Caki2 (cell line): ENCODE measurements at places on chromosomes 4 and X. TPM values are rescaled to one million over a fixed set of nuclear protein-coding genes. Genes with fewer than 3 reads are reported as not detected.

DNA sequence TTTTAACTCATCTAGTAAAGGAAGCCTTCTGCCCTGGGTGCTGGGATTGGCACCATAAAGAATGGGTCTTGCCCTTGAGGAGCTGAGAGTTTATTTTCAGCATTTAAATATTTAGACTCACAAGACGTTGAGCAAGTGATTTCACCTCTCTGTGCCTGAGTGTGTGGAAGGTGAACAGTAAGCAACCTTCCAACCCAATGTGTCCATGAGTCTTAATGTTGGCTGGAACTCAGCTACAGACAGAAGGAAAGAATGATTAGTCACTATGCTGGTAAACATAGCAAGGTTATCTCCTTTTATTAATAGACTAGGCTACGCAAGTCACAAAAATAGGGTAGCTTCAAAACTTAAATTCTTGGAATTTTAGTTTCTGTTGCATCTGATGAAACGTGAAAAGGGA is 277.4 kb upstream of the GATB start:
- no peak for DNase-seq

Gene CLCN3
- total RNA-seq = 18.1 and 20.4 TPM in 2 replicates

DNA sequence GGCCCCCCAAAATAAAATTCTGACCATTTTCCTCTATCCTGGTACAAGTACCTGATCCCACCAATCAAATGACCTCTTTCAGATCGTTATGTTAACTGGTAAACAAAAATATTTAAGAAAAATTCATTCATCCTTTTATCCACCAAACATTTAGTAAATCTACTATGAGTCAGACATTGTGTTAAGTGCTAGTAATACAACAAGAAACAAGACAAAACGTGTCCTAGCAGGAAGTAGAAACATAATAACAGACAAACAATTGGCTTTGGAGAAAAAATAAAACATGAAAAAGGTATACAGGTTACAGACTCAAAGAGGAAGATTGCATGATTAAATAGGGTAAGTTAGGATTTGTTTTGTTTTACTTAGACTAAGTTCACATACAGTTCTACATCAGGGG is 43.7 kb downstream of the ANTXR2 start:
- no peak for DNase-seq

Gene PDLIM3
- 5.6 and 11.3 TPM in 2 replicates for total RNA-seq

DNA sequence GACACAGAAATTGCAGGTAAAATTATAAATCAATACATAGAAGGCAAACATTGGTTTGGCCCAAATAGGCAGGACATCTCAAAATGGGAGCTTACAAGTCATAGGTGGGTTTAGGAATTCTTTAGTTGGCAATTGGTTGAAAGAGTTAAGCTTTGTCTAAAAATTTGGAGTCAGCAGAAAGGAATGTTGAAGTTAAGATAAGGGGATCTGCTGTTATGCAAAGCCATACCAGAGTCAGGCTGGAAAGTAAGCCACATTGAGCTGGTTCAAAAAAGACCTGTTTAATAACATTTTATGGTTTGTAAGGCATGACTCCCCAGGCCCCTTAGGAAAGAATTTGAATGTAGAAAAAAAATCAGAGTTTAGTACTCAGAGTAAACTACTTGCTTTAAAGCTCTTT is 92.6 kb downstream of the IL13RA2 start:
- DNase-seq = no peak

DNA sequence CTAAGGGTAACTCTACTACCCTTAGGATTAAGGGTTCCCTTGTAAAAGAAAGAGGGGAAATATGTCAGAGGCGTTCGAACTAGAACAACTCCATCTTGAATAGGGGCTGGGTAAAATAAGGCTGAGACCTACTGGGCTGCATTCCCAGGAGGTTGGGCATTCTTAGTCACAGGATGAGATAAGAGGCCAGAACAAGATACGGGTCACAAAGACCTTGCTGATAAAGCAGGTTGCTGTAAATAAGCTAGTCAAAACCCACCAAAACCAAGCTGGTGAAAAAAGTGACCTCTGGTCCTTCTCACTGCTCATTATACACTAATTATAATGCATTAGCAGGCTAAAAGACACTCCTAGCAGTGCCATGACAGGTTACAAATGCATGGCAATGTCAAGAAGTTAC is 922.0 kb downstream of the DMD start:
- DNase-seq = no peak

- DNase-seq = peak; percentile 12
Observed at GRCh38 chrX:111445485-111445884, 33.5 kb upstream of the DCX start.

- no peak for DNase-seq
Observed at GRCh38 chr4:48350871-48351270, 9.5 kb downstream of the SLAIN2 start.

Gene TCEAL2
- total RNA-seq = not detected in 2 replicates

Gene CENPVL2
- not detected in 2 replicates for total RNA-seq

Gene HMGN5
- 0.61 and 1.7 TPM in 2 replicates for total RNA-seq

Gene HDAC6
- 64.4 and 101 TPM in 2 replicates for total RNA-seq

Gene CFP
- total RNA-seq = not detected in 2 replicates

GRCh38 chr4:185062606-185063005 is 44.3 kb downstream of the HELT start:
- DNase-seq = no peak

- DNase-seq = no peak
Observed at GRCh38 chrX:136812286-136812685, 31.6 kb upstream of the ARHGEF6 start.

Gene NDNF
- total RNA-seq = 2.0 and 2.1 TPM in 2 replicates

DNA sequence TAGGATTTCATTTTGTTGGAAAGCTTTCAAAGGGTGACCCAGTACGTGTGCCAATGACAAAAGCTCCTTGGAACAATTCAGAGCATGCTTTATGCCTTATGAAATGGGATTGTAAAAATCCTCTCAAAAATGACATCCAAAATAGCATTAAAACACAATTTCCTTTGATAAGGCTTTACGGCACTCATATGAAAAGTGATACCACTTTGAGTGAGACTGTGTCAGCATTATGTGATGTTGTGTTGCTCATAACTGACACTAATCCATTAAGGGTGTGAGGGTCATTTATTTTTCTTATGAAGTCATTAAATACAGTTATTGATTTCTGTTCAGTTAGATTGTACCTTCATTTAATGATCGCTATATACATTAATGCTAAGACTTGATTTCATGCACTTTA is 250.2 kb downstream of the TENM3 start:
- no peak for DNase-seq

GRCh38 chrX:16977771-16978170 is 31.3 kb downstream of the REPS2 start:
- no peak for DNase-seq

DNA sequence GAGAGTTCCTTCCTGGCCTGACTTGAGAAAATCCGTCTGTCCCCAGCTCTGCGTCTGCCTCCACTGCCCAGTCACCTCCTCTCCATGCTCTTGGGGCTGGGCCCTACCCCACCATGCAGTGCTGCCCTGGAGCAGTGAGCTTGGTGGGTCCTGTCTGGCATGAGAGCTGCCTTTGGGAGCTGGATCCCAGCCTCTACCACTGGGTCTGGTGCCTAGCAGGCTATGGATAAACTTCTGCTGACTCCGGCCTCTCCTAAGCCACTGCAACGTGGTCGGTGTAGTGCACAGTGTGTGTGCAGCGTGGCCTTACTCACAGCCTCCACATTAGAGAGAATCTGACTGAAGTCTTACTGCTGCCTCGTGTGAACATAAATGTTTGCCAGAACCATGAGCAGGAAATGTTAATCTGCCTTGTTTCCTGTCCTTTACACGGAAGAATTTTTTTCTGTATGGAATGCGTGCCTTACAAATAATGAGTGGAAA is 47.6 kb downstream of the HTT start:
- no peak for DNase-seq

DNA sequence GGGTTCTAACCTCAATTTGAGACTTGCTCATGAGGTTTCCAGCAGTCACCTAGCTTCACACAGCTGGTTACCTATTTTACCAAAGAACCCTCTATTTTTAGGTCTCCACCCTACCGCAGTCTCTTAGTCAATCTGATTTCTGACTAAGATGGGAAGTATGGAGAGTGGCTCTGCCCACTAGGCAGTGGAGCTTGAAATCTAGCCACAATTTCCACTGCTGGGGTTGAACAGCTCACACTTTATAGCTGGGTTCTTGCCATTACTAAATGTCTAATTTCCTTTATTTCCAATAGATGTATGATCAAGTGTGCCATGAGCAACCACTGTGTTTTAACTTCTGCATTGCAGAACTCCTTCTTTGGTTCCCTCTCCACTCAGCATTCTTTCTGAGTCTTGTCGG is 43.1 kb downstream of the GASK1B start:
- peak; percentile 28 for DNase-seq

DNA sequence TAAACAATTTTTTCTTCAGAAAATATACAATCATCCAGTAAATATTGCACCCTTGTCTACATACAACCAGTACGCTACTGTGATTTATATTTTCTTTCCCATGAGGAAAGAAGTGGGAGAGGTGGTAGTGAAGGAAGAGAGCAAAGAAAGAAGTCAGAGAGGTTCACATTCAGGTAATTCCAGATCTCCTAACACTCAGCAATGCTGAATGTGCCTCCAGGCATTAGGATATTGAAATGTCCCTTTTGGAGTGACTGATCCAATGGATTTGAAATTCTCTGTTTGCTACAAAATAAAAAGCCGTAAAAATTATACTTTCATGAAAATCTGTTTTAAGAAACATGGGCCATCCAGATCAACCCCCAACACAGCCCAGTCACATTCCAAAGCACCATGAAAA is 211.9 kb upstream of the NR3C2 start:
- no peak for DNase-seq

DNA sequence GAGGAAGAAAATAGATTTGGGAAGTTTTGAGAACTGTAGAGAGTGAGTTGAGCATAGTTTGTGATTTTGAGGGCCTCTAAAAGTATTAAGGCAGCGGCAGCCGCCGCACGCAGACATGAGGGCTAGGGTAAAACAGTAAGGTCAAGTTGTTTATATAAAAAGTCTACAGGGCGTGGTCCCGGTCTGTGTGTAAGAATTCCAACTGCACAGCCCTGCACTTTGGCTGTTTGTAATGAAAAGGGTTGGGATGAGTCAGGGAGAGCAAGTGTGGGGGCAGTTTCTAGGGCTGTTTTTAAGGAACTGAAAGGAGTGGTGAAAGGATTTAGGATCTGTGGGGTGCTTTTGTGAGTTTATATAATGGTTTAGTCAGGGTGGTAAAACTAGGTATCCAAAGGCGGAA is 55.0 kb downstream of the BEX3 start:
- no peak for DNase-seq

- no peak for DNase-seq
Observed at GRCh38 chr4:136651932-136652331, 880.4 kb downstream of the PCDH18 start.

Gene NKX6-1
- total RNA-seq = not detected in 2 replicates

GRCh38 chrX:42384956-42385355 is 393.0 kb downstream of the PPP1R2C start:
- DNase-seq = no peak

DNA sequence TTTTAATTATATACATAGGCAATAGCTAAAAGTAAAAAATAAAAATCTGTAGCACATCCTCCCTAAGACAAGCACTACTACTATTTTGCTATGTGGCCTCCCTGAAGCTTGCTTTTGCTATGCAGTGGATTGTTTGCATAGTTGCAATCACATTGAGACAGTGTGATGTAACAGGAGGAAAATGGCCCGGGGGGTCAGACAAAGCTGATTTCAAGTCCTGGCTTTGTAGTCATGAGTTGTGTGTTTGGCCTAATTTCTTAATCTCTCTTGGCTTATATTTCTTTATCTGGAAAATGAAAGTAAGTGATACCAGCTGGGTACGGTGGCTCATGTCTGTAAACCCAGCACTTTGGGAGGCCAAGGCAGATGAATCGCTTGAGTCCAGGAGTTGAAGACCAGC is 166.6 kb downstream of the LHFPL1 start:
- DNase-seq = no peak

Gene LUZP4
- total RNA-seq = not detected in 2 replicates

DNA sequence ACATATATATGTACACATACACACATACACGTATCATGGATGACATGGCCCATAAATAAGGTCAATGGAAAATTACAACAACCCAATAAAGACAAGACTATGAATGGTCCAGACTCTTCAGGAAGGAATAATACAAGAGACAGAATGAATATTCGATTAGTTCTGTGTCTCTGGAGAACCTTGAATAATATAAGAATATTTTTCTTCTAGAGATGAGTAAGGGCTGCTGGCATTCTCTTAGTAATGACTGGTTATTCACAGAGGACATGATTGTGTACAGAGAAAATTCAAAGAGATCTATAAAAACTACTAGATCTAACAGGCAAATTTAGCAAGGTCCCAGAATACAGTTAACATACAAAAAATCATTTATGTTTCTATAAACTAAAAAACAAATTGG is 23.3 kb downstream of the SPIN4 start:
- no peak for DNase-seq

DNA sequence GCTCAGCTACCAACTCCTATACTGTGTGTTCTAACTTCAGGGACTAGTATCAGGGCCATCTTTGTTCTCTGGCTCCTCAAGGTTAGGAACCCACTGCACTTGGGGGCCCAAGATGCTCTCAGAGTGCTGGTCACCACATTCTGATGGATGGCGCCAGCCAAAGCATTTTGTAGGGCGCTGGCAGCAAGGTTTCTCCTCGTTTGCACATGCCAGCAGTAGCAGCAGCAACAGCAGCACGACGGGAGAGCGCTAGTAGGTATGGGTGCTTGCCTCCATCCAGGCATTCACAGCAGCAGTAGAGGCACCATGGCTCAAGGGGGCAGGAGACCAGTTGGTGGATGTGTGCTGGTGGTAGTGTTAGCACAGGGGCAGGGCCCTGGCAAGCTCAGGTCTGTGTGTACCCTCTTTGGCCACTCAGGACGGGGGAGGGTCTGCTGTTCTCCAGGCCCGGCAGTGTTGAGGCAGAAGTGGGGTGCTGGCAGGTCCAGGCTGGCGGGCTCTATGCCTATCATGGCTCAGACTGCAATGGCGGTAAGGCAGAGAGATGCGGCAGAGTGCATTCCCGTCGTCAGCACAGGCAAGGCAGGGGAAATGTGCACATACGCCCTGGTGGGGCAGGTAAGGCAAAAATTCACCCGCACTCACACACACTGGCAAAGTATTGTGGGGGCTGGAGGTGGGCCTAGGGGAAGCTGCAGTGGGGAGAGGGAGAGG is 56.6 kb downstream of the SERPINA7 start:
- no peak for DNase-seq

DNA sequence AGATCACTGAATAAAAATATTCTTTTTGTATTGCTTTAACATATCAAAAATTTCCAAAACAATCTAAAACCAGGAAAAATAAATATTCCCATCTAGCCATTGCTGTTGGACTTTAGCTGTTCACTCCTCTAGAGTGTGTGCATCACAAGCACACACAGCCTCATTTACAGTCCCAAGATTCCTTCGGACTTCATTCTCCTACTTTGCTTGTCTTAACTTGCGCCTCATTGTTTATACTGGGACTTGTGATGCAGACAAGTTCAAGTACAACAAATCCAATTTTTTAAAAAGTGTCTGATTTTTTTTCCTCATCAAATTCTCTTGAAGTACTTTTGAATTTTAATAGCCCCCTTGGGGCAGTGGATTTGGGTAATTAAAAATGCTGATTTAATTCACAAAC is 55.6 kb downstream of the TLL1 start:
- DNase-seq = no peak

GRCh38 chrX:82842286-82842685 is 665.8 kb upstream of the POU3F4 start:
- DNase-seq = no peak

Gene RPL39
- total RNA-seq = 2,019 and 2,237 TPM in 2 replicates
